AG08396 (cell line): ENCODE measurements at places on chromosomes 3 and 15.

GRCh38 chr3:74523811-74524210 is 90.6 kb downstream of the CNTN3 start:
- no peak for DNase-seq

- DNase-seq: no peak
Measured at GRCh38 chr3:150613709-150614480, 10.8 kb downstream of the SELENOT start.

GRCh38 chr3:15458212-15458780 is 30.9 kb downstream of the EAF1 start:
- DNase-seq: no peak

GRCh38 chr3:159458010-159458409 is 530.6 kb upstream of the IL12A start:
- DNase-seq: peak; percentile 61

GRCh38 chr15:62945760-62946159 is 96.8 kb upstream of the TPM1 start:
- DNase-seq: no peak

DNA sequence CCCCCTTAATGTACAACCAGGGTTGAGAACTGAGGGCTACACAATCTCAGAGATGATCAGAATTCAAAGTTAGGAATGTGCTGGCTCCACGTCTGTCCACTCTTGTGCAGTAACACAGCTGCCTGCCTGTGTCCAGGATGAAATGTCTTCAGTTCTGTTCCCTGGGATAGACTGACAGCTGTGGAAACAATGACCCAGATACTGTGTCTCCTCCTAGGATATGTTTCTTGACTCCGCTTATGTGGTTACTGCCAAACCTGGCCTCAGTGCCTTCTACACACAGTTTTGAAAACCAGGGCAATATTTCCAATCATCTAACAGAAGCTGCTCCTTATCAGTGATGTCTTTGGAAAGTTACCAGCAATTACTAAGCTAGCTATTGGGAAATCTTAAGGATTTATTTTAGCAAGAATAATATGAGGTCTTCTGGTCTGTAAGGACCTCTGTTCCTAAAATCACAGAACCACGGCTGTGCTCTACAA is 67.6 kb downstream of the NOX5 start:
- DNase-seq: peak; percentile 39
